ENCODE measurements at places on chromosomes 2 and 18. TPM values are rescaled to one million over a fixed set of nuclear protein-coding genes. Genes with fewer than 3 reads are reported as not detected.

DNA sequence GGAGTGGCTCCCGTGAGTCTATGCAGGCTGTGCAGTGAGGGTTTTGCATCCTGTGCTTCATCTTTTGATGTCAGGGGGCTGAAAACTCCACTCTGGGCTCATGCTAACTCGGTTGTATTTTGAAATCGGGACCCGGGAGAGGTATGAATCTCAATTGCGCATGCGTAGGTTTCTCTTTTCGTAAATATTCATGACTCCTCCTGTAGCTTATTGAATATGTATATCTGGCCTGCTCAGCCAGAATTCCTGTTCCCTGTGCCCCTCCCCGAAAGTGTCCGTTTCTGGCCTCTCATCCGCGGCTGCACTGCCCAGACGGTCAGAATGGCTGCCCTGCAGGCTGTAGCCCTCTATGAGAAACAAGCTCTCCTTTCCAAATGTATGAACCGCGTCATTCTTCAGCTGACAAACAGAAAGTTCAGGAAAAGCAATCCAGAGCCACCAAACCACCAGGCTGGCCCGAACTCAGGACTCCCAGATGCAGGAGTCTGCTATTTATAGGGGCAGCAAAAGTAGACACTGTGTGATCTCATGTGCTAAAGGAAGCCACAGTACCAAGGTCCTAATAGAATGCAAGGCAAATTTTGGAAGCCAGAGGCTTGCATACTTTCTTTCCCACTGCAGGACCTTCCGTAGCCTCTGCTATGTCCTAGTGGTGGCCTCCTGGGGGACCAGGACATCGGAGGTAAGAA lies 41.7 kb downstream of the AKAIN1 start:
- DNase-seq = no peak

DNA sequence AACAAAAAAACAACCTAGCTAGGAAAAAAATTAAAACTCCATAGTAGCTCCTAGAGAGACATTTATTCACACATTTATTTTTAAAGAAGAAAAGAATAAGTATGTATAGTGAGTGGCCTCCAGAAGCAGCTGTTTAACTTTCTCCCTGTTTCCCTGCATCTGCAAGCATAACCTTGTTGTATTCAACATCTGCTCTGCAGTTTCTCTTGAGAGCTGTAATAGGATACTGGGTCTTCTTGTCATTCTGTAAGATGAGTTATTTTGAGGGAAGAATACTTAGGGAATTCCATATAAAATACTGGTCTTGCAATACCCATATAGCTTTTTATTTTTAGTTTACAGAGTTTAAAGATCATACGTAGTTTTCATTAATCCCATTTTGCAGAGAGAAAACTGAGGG lies 246.6 kb downstream of the LRRTM1 start:
- no peak for DNase-seq

GRCh38 chr2:60100034-60100433 lies 453.4 kb downstream of the BCL11A start:
- no peak for DNase-seq

GRCh38 chr2:18976168-18976961 lies 382.1 kb downstream of the OSR1 start:
- DNase-seq = no peak

GRCh38 chr2:23498943-23499342 lies 114.0 kb downstream of the KLHL29 start:
- DNase-seq = no peak

DNA sequence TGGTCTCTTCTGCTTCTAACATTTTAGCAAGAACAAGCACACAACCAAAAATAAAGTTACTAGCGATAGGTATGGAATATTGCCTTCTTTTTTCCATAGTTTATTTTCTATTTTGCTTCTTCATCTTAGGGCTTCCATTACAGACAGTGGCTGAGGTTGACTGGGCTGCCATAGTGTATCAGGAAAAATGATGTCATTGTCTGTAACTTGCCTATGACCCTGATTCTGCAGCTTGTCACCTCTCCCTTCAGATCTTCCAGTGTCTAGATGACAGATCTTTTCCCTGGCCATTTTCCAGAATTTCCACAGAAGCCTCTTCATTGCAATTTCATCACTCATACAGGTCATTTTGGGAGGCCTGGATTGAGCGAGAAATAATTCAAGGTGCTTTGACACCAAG lies 308.5 kb downstream of the EPHA4 start:
- no peak for DNase-seq

Gene PER2
- 22.4 TPM for total RNA-seq

DNA sequence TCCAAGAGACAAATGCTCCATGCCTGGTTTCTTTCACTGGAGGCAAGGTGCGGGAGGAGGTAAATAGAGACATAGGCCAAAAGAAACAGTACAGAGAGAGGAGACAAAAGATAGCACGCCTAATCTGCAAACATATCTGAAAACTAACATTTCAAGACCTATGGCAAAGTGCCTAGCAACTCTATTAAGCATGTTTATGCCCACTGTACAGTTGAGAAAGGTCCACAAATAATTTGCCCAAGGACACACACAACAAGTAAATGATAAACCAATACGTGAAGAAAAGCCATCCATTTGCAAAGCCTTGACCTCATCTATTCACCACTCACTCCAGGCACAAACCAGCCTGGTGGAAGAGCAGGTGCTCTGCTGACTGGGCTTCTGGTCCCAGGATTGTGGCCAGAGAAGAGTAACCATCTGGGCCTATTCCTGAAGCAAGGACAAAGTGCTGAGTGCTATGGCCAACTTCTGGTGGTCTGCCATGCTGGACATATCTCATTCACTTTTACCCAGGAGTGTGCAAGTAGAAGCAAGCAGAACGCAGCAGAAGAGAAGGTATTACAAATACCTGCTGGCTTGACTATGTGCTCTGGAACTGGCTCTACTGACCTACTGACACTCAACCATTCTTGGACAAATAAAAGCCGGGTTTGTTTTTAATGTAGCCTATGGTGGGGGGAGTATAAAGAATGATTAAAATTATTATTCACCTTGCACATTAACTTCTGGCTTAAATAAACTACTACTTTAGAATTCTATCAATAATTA lies 25.3 kb downstream of the TMEM131 start:
- DNase-seq = no peak

DNA sequence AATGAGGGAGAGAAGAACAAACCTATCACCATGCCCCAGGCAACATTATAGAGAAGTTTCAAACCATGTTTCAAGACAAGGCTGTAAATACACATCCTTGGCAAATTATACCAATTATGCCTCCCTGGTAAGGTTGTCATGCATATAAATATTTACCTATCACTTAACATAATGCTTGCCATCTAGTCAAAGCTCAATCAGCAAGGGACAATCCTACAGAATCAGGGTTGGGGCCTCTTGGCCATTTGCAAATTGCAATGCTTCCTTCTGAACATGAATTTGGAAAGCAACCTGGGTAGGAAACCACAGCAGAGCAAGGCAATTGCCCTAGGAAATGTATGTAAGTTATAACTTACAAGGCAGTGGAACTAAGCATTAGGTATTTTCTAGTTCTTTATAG lies 907.2 kb upstream of the CDH2 start:
- no peak for DNase-seq

- DNase-seq = no peak
These were observed 57.6 kb downstream of the DPYSL5 start for GRCh38 chr2:26905341-26906198.

DNA sequence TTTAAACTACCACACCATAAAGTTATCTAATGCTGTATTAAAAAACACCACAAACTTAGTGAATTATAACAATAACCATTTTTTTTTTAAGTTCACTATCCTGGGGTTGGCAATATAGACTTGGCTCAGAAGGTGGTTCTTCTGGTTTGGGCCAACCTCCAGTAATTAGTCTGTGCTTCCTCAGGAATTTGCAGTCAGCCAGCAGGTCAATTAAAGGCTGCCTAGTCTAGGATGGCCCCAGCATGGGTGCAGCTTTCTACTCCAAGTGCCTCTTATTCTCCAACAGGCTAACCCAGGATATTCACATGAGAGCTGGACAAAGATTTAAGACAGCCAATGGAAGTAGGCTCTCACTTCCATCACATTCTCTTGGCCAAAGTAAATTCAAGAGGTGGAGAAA lies 379.1 kb upstream of the FIGN start:
- no peak for DNase-seq

Gene L3MBTL4
- 79.1 TPM for total RNA-seq

DNA sequence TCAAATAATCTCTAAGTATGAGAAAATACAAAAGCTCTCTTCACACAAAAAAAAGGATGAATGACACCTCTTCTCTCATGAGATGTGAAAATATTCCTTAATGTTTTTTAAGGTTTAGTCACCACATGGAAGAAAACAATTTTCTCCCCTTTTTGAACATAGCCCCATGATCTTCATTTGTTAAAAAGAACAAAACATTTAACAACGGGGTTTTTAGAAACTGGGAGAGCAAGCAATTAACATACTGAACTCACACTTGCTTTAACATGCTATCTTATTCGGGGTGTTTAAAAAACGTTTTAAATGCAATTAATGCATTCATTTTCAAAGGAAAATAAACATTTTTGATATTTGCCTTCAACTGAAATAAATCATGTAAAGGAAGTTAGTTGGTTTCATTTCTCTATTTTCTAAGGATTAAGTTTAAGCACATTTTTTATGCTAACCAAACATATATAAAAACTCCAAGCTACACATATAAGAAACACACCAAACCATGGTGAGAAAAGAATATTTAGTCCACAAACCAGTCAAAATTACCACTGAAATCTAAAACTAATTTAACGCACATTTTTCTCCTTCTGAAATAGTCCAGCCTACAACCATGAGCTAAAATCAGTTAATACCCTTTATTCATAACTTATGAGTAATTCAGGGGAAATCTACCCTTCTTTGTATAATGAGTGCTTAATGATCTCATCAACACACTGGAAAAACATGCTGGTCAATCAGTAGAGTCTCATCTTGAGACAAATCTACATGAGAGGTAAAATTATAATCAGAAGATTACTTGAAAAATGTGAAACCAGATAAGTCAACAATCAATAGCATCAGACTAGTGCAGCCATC lies 8.2 kb downstream of the FBXO11 start:
- DNase-seq = no peak

Gene CFLAR
- total RNA-seq = 67.9 TPM

Gene FBXO41
- total RNA-seq = 3.0 TPM

DNA sequence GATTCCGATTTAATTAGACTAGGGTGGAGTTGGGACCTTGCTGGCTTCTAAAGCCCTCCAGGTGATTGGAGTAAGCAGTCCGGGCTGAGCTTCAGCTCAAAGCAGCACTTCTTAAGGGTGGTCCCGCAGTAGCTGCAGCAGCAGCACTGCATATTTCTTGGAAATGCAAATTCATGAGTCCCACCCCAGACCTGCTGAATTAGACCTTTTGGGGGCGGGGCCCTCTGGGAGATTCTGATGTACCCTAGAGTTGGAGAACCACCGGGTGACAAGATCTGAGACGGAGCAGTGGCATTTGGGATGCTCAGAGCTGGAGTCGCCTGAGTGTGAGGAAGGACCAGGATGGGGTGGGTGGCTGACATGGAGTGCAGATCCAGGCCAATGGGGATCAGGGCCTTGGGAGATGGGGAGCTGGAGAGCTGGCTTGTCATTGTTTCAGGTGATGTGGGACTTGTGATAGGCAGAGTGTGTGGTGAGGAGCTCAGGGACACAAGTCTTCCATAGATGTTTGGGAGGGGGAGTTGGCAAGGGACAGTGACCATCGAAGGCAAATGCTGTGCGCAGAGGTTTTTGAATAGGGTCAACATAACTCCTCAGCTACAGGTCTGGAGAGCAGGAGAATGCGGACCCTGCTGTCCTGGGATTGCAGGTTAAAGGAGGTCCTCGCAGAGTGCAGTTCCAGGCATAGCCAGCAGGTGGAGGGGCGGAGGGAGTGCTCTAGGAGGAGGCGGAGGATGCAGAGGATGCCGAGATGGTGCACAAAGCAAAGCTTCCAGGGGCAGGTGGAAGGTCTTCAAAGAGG lies 130.9 kb upstream of the RAB12 start:
- DNase-seq = peak; percentile 45

GRCh38 chr2:218010984-218011652 lies 8.3 kb upstream of the TNS1 start:
- no peak for DNase-seq

Gene AGXT
- not detected for total RNA-seq

- no peak for DNase-seq
These were observed 43.1 kb upstream of the PTH2R start for GRCh38 chr2:208363485-208363884.

DNA sequence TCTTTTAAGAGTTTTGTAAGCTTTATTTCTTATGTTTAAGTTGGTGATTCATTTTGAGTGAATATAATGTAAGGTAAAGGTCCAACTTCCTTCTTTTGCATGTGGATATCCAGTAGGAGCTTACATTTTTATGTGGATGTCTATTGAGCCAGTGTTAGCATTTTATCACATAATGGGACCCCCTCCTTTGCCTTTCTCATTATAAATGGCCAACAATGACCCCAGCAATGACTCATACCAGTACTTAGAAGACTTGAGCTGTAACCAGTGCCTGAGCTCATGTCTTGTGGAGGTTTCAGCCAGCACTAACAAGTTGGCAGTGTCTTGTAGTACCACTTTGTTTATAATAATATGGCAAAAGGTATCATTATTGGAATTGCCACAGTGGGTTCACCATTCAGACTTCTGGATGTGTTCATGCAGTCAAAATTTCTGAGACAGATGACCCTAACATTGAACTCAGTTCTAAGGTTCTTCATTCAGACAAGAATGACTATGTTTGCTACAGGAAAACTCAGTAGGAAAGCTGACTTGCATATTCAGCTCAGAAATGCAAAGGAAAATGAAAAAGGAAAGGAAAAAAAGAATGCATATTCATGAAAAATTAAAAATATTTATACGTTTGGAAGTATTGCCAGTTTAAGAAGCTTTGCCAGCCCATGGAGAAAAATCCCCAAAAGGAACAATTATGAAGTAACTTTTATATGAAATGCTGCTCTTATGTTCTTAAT lies 41.0 kb downstream of the CDKL4 start:
- no peak for DNase-seq

GRCh38 chr2:44010266-44010665 lies 14.5 kb upstream of the LRPPRC start:
- no peak for DNase-seq

DNA sequence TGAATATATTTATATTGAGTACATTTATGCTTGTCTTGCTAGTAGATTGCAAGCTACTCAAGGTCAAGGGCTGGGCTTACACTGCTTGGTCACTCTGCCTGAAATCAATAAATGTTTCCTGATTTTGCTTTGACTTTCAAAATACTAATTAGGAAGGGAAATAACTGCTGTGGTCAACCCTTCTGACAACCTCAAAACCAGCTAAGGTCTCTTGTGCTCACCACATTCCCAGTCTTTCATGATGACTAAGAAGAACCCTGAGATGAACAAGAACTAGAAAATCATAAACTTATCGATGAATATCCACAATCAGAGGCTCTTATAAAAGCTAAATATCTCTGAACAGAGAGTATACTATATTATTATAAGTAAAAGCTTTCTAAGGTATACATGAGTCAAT lies 33.3 kb downstream of the ABCB11 start:
- DNase-seq = no peak

Gene SGPP2
- total RNA-seq = 1.4 TPM
